Left renal cortex interstitium (tissue), 4 donors: ENCODE measurements at places on chromosomes 16 and 17. TPM values are rescaled to one million over a fixed set of nuclear protein-coding genes. Genes with fewer than 3 reads are reported as not detected.

Gene TP53TG3C
- not detected for polyA plus RNA-seq

Gene DNAH9
- polyA plus RNA-seq: 6.4 TPM

Gene EPN3
- 8.4 TPM for polyA plus RNA-seq

Gene KRT12
- not detected for polyA plus RNA-seq

Gene KRTAP2-3
- polyA plus RNA-seq: not detected

Gene MMP15
- polyA plus RNA-seq: 19.9 TPM

Gene MARVELD3
- 11.9 TPM for polyA plus RNA-seq

Gene C16orf96
- 0.43 TPM for polyA plus RNA-seq

Gene NOG
- 1.9 TPM for polyA plus RNA-seq

Gene WNT3
- 2.1 TPM for polyA plus RNA-seq

Gene CFAP97D1
- 0.08 TPM for polyA plus RNA-seq

Gene FAM20A
- 14.1 TPM for polyA plus RNA-seq

Gene TBX21
- polyA plus RNA-seq: 0.10 TPM
